ENCODE measurements at places on chromosomes 5 and 9. TPM values are rescaled to one million over a fixed set of nuclear protein-coding genes. Genes with fewer than 3 reads are reported as not detected.

GRCh38 chr5:76622973-76623596 lies at the start of gene F2RL2:
Gene F2RL2 (minus strand): TSS chr5:76623403. CDS start chr5:76623230, 173 bp downstream.
- H3K36me3 ChIP-seq = peaks cover 11% of the 10 kb centered on the region
- no peaks in the 10 kb centered on the region for H3K27me3 ChIP-seq
- no peaks in the 10 kb centered on the region for H3K4me1 ChIP-seq
- DNase-seq = no peak
- H3K27ac ChIP-seq = no peak within 1 kb of the TSS

Gene CCL21
- total RNA-seq = not detected

Gene PIK3R1
- 207 TPM for total RNA-seq

- no peaks in the 10 kb centered on the region for H3K36me3 ChIP-seq
- H3K27me3 ChIP-seq = no peaks in the 10 kb centered on the region
- H3K4me3 ChIP-seq = no peak overlapping the region
- H3K4me1 ChIP-seq = no peaks in the 10 kb centered on the region
Observed at GRCh38 chr9:93244510-93245436, 60.8 kb downstream of the WNK2 start.

DNA sequence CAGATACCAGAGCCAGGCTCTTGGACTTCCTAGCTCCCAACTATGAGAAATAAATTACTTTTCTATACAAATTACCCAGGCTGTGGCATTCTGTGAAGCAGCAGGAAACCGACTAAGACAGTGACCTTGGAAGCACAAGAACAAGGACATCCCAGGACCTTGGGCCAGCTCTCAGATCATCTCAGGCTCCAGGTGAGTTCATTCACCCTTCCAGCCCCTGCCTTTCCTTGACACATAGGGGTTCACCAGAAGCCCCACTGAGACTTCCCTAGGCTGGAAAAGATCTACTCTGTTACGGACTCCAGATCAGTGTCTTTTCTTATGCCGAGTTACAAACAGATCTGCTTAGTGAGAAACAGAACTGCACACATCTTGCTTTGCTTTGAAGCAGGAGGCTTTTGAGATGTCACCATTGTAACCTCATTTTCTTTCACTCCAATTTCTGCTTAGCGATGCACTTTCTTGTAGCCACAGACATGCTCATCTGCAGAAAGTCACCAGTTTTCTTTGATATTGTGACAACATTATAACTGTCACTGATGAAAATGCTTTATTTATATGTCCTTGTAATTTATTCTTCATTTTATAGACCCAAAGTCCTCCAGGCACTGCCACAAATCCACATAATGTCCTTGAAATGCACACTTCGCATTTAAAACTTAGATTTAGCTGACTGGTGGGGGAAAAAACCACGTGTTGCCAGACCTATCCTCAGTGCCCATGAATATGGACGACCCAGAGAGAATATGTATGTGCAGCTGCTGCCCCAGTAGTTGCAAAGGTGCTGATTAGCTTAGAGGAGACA lies 8.1 kb downstream of the CD180 start:
- DNase-seq = no peak
- H3K4me3 ChIP-seq = no peak overlapping the region
- H3K36me3 ChIP-seq = no peaks in the 10 kb centered on the region
- H3K27me3 ChIP-seq = no peaks in the 10 kb centered on the region
- H3K27ac ChIP-seq = peak overlapping the region; percentile 47

- H3K4me1 ChIP-seq = no peaks in the 10 kb centered on the region
- H3K27ac ChIP-seq = no peak overlapping the region
- DNase-seq = no peak
- H3K36me3 ChIP-seq = no peaks in the 10 kb centered on the region
Observed at GRCh38 chr5:88539026-88539425, 270.4 kb upstream of the TMEM161B start.

Gene ELAVL2
- not detected for total RNA-seq

Gene SV2C
- not detected for total RNA-seq

Gene FAM200C
- total RNA-seq = 0.81 TPM

- H3K27me3 ChIP-seq = no peaks in the 10 kb centered on the region
- H3K4me1 ChIP-seq = no peaks in the 10 kb centered on the region
- H3K27ac ChIP-seq = no peak overlapping the region
- H3K4me3 ChIP-seq = no peak overlapping the region
- no peaks in the 10 kb centered on the region for H3K36me3 ChIP-seq
Observed at GRCh38 chr5:169157064-169157463, 143.9 kb downstream of the SLIT3 start.

Gene RAB3C
- total RNA-seq = not detected

- no peaks in the 10 kb centered on the region for H3K4me1 ChIP-seq
- H3K27me3 ChIP-seq = no peaks in the 10 kb centered on the region
- no peaks in the 10 kb centered on the region for H3K36me3 ChIP-seq
- no peak overlapping the region for H3K4me3 ChIP-seq
Observed at GRCh38 chr9:38445154-38446043, 21.1 kb upstream of the IGFBPL1 start.

Data from naive thymus-derived CD4-positive, alpha-beta T cell (primary cell).